Keratinocyte (primary cell): ENCODE measurements at places on chromosomes 16 and 17. TPM values are rescaled to one million over a fixed set of nuclear protein-coding genes. Genes with fewer than 3 reads are reported as not detected.

Gene SCNN1G
- polyA plus RNA-seq = 0.25 to 0.70 TPM (median 0.29 TPM) in 3 replicates

Gene KRTAP9-8
- polyA plus RNA-seq = not detected in 3 replicates

Gene CCL7
- polyA plus RNA-seq = not detected in 3 replicates

Gene DOC2B
- not detected in 3 replicates for polyA plus RNA-seq

Gene TMEM94
- polyA plus RNA-seq = 11.7 to 25.1 TPM (median 13.6 TPM) in 3 replicates

Gene CBFA2T3
- polyA plus RNA-seq = 0.08 to 0.24 TPM (median 0.18 TPM) in 3 replicates

Gene AGRP
- not detected in 3 replicates for polyA plus RNA-seq

Gene SRSF1
- polyA plus RNA-seq = 149 to 272 TPM (median 167 TPM) in 3 replicates

Gene TMEM208
- polyA plus RNA-seq = 44.9 to 47.6 TPM (median 46.3 TPM) in 3 replicates

Gene MYCBPAP
- polyA plus RNA-seq = 5.1 to 9.5 TPM (median 9.0 TPM) in 3 replicates

Gene CMTM1
- polyA plus RNA-seq = 0.23 to 0.85 TPM (median 0.24 TPM) in 3 replicates

Gene CES3
- polyA plus RNA-seq = 0.63 to 2.7 TPM (median 1.5 TPM) in 3 replicates

Gene TBC1D3E
- not detected in 3 replicates for polyA plus RNA-seq

Gene G6PC1
- not detected in 3 replicates for polyA plus RNA-seq

Gene FA2H
- polyA plus RNA-seq = 0.03 to 0.16 TPM (median 0.09 TPM) in 3 replicates

Gene NLRC3
- 0.04 TPM in 1 of 3 replicates, not detected in the others for polyA plus RNA-seq

Gene ABCC11
- 0.18 to 0.68 TPM (median 0.33 TPM) in 3 replicates for polyA plus RNA-seq

Gene TGFB1I1
- polyA plus RNA-seq = 3.7 to 14.0 TPM (median 5.5 TPM) in 3 replicates

Gene PRKCB
- polyA plus RNA-seq = 0.05 to 0.18 TPM (median 0.10 TPM) in 3 replicates

Gene SLC16A5
- 3.5 to 5.4 TPM (median 4.0 TPM) in 3 replicates for polyA plus RNA-seq

Gene CHST5
- polyA plus RNA-seq = 0.08 to 0.19 TPM (median 0.12 TPM) in 3 replicates

Gene CNEP1R1
- polyA plus RNA-seq = 19.9 to 28.5 TPM (median 21.4 TPM) in 3 replicates

Gene PRPSAP1
- 41.7 to 76.4 TPM (median 51.4 TPM) in 3 replicates for polyA plus RNA-seq

Gene TP53TG3D
- 0.13 to 0.29 TPM (median 0.22 TPM) in 3 replicates for polyA plus RNA-seq

Gene PRR29
- 0.01 TPM in 1 of 3 replicates, not detected in the others for polyA plus RNA-seq

Gene KIF19
- not detected in 3 replicates for polyA plus RNA-seq

Gene C16orf46
- 0.18 to 0.80 TPM (median 0.30 TPM) in 3 replicates for polyA plus RNA-seq

Gene MYH11
- polyA plus RNA-seq = not detected in 3 replicates

Gene C1QTNF8
- polyA plus RNA-seq = not detected in 3 replicates

Gene KRT20
- polyA plus RNA-seq = not detected in 3 replicates

Gene TRAF4
- polyA plus RNA-seq = 57.3 to 69.4 TPM (median 60.5 TPM) in 3 replicates

Gene TOX3
- 0.01 TPM in 1 of 3 replicates, not detected in the others for polyA plus RNA-seq

Gene KRTAP9-6
- polyA plus RNA-seq = not detected in 3 replicates

Gene RAB37
- 0.03 to 0.09 TPM (median 0.05 TPM) in 3 replicates for polyA plus RNA-seq

Gene SLC47A1
- 0.05 to 0.23 TPM (median 0.07 TPM) in 3 replicates for polyA plus RNA-seq

Gene SLC16A6
- 0.03 to 0.42 TPM (median 0.14 TPM) in 3 replicates for polyA plus RNA-seq

Gene TSEN54
- polyA plus RNA-seq = 18.4 to 29.7 TPM (median 24.1 TPM) in 3 replicates

Gene KRT33A
- 0.14 TPM in 1 of 3 replicates, not detected in the others for polyA plus RNA-seq

Gene PERCC1
- polyA plus RNA-seq = not detected in 3 replicates

Gene CCDC78
- 2.0 to 4.1 TPM (median 2.5 TPM) in 3 replicates for polyA plus RNA-seq

Gene ITGAD
- not detected in 3 replicates for polyA plus RNA-seq

Gene PPP1R1B
- polyA plus RNA-seq = 0.14 to 0.35 TPM (median 0.18 TPM) in 3 replicates

Gene HNF1B
- polyA plus RNA-seq = not detected in 3 replicates

Gene IL32
- polyA plus RNA-seq = 0.28 to 0.67 TPM (median 0.31 TPM) in 3 replicates

Gene CYB5B
- polyA plus RNA-seq = 204 to 287 TPM (median 246 TPM) in 3 replicates
